ENCODE measurements at places on chromosomes 1 and 21.

DNA sequence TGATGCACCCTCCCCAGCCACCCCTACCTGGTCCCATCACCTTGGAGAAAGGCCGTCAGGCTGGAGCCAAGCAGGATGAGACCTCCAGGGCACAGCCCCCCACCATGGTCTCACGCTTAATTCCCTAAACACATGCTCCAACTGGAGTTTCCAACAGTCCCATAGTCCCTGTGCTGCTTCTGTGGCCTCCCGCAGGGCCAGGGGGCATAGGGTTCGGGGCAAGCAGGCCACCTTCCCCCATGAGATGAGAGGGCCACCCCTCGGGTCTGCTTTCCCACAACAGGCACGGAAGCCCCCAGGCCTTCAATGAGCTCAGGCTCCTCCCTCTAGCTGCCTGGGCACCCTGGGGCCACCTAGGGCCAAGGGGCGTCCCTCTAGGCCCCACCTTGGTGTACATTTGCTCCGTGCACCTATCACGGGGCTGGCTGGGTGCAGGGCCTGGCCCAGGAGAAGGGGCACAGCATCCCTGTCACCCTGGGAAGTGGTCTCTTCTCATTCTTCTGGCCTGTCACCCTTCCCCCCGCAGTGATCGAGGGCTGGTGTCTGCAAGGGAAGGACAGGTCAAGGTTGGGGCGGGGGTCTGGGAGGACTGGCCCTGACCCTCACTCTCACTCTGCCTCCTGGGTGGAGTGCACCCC lies 42.4 kb downstream of the TRIM11 start:
- no peak for DNase-seq

GRCh38 chr1:19476450-19477190 lies 8.7 kb downstream of the CAPZB start:
- DNase-seq: no peak

GRCh38 chr1:36384542-36385409 lies 948 bp downstream of the STK40 start:
- no peak for DNase-seq

DNA sequence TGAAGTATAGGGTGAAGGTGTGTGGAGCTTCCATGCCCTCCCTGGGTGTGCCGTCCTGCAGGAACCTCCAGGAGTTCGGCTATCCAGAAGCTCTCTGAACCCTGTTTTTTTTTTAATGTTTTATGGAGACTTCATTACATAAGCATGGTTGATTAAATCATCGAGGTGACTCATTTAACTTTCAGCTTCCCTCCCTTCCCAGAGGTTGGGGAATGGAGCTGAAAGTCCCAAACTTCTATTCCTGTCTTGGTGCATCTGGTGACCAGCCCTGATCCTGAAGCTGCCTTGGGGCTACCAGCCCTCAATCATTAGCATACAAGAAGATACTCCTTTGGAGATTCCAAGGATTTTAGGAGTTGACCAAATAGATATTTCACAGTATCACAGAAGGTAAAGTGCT lies 9.5 kb downstream of the RRP15 start:
- no peak for DNase-seq

DNA sequence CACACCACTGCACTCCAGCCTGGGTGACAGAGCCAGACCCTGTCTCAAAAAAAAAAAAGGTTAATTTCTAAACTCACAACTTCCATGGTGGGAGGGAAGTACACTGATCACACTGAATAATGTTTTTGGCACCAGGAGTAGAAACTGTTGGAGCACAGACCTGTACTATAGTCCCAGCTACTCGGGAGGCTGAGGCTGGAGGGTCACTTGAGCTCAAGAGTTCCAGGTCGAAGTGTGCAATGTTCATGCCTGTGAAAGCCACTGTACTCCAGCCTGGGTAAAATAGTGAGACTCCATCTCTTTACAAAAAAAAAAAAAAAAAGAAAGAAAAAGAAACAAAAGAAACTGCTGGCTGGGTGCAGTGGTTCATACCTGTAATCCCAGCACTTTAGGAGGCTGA lies 35.3 kb downstream of the TMEM50B start:
- no peak for DNase-seq

DNA sequence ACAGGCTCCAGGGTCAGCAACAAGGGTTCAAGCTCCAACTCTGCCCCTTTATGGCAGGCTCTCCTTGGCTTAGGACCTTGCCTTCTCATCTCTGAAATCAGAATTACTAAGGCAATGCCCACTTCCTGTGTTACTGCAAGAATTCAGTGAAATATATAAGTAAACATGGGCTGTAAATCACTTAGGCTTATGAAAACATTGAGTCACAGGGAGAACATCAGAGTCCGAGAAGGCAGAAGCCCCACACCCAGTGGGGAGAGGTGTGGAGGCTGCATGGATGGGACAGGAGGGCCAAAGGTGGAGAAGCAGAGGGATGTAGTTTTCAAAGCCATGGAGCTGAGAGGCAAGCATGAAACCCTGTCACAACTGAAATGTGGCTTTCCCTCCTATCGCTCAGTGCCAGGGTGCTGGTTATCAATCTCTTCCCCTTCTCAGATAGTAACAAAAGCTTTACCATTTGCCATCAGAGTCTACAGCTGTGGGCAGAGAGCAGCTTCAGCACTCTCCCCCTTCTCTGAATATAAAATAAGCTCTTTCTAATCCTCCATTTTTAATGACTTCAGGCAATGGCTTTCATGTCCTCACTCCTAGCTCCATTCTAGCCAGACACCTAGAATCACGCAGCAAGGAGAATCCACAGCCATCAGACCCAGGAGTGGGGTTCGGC lies 3.4 kb downstream of the RGS8 start:
- no peak for DNase-seq
